ENCODE measurements at places on chromosomes 16 and 17.

- no peak overlapping the region for H3K27ac ChIP-seq
- no peaks in the 10 kb centered on the region for H3K27me3 ChIP-seq
- no peak overlapping the region for H3K4me3 ChIP-seq
- no peaks in the 10 kb centered on the region for H3K36me3 ChIP-seq
- H3K4me1 ChIP-seq, result no peaks in the 10 kb centered on the region
Measured at GRCh38 chr16:78395035-78395434, 295.6 kb downstream of the WWOX start.

GRCh38 chr17:29124135-29124924 is 55.9 kb downstream of the MYO18A start:
- H3K36me3 ChIP-seq, result peaks cover 12% of the 10 kb centered on the region
- H3K27me3 ChIP-seq, result no peaks in the 10 kb centered on the region

GRCh38 chr17:32878211-32878610 is 1.3 kb upstream of the MYO1D start:
- H3K36me3 ChIP-seq, result no peaks in the 10 kb centered on the region
- no peak overlapping the region for H3K27ac ChIP-seq
- no peak for DNase-seq
- no peaks in the 10 kb centered on the region for H3K4me1 ChIP-seq

DNA sequence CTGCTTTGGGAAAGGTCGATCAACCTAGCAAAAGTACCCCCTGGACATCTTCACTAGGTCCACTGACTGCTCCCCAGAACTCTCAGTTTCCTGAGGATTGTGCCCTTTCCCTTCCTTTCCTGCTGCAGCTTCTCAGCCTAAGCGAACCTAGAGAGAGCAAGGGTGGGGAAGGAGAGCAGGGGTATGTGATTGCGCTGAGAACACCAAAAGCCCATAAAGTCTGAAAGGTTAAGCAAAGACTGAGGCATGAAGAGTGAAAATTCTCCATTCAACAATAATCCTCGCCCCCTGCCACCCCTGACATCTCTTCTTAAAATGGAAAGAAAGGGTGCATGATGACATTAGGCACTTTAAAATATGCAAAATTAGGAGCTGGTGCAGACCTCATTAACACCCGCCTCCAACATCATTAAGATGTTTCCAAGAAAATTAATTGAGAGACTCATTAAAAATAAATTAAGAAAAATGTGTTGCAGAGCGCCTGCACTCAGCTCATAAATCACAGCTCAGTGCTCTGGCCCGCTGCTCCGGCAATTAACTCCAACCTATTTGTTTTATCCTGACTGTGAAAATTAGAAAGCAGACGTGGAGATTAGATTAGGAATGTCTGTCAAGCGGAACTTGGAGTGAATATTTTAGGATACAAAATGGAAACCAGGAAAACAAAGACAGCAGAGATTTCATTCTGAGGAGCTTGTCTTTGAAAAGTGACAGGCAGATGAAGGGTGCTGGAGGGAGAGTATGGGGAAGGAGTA is 49.1 kb upstream of the PMFBP1 start:
- DNase-seq, result no peak
- H3K27me3 ChIP-seq, result no peaks in the 10 kb centered on the region
- H3K4me3 ChIP-seq, result no peak overlapping the region
- H3K4me1 ChIP-seq, result no peaks in the 10 kb centered on the region
